ENCODE measurements at places on chromosomes 13 and 19. TPM values are rescaled to one million over a fixed set of nuclear protein-coding genes. Genes with fewer than 3 reads are reported as not detected.
A peak's percentile ranks its signal among the peaks of the same experiment; 100 is the strongest.

Gene DMKN
- not detected for total RNA-seq

Gene LILRA5
- not detected for total RNA-seq

Gene TMC4
- not detected for total RNA-seq

Gene IGFL1
- total RNA-seq = not detected

- H3K27ac ChIP-seq = no peak overlapping the region
- peaks cover 4% of the 10 kb centered on the region for H3K36me3 ChIP-seq
- no peak for DNase-seq
- H3K27me3 ChIP-seq = peaks cover 36% of the 10 kb centered on the region
Observed at GRCh38 chr13:46383383-46383782, 3.7 kb downstream of the RUBCNL start.

GRCh38 chr19:2385053-2385721, 25.1 kb downstream of the TMPRSS9 start:
- DNase-seq = peak; percentile 26
- H3K36me3 ChIP-seq = peaks cover 7% of the 10 kb centered on the region
- H3K27ac ChIP-seq = peak overlapping the region; percentile 43

GRCh38 chr19:8578642-8579265, 1.5 kb upstream of the MYO1F start:
- no peak overlapping the region for H3K27ac ChIP-seq
- no peak overlapping the region for H3K4me3 ChIP-seq

- peaks cover 13% of the 10 kb centered on the region for H3K27me3 ChIP-seq
- H3K27ac ChIP-seq = peak overlapping the region; percentile 97
- peaks cover 54% of the 10 kb centered on the region for H3K4me1 ChIP-seq
- peak; percentile 33 for DNase-seq
- H3K36me3 ChIP-seq = peaks cover 10% of the 10 kb centered on the region
- peak overlapping the region; percentile 96 for H3K4me3 ChIP-seq
Observed at GRCh38 chr13:106533943-106534638, 1.4 kb downstream of the EFNB2 start.

GRCh38 chr19:46295401-46296201, 1.2 kb upstream of the HIF3A start:
- H3K4me1 ChIP-seq = peaks cover 13% of the 10 kb centered on the region
- no peak for DNase-seq
- no peak overlapping the region for H3K27ac ChIP-seq
- no peaks in the 10 kb centered on the region for H3K36me3 ChIP-seq

GRCh38 chr19:35897706-35898451, 2.5 kb downstream of the NFKBID start:
- no peaks in the 10 kb centered on the region for H3K4me1 ChIP-seq
- H3K27ac ChIP-seq = no peak overlapping the region
- H3K27me3 ChIP-seq = peaks cover 31% of the 10 kb centered on the region
- peak overlapping the region; percentile 75 for H3K4me3 ChIP-seq

DNA sequence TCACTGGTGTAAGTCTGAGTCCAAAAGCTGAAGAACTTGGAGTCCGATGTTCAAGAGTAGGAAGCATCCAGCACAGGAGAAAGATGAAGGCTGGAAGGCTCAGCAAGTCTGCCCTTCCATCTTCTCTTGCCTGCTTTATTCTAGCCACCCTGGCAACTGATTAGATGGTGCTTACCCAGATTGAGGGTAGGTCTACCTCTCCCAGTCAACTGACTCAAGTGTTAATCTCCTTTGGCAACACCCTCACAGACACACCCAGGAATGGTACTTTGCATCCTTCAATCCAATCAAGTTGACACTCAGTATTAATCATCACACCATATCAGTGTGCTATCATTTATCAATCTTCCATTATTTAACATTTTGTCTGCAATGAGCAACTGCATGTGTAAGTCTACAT, 223.5 kb downstream of the GPC5 start:
- no peaks in the 10 kb centered on the region for H3K27me3 ChIP-seq
- H3K4me3 ChIP-seq = no peak overlapping the region
- no peak overlapping the region for H3K27ac ChIP-seq
- H3K4me1 ChIP-seq = no peaks in the 10 kb centered on the region
- no peak for DNase-seq

GRCh38 chr19:44954278-44954648, 917 bp upstream of the CLPTM1 start:
- H3K4me3 ChIP-seq = peak overlapping the region; percentile 97
- no peak for DNase-seq
- H3K27ac ChIP-seq = peak overlapping the region; percentile 100
- H3K4me1 ChIP-seq = peaks cover 41% of the 10 kb centered on the region
- peaks cover 2% of the 10 kb centered on the region for H3K27me3 ChIP-seq

GRCh38 chr19:33507021-33507956, 14.3 kb downstream of the PEPD start:
- no peaks in the 10 kb centered on the region for H3K36me3 ChIP-seq
- no peaks in the 10 kb centered on the region for H3K27me3 ChIP-seq
- peaks cover 19% of the 10 kb centered on the region for H3K4me1 ChIP-seq
- H3K27ac ChIP-seq = no peak overlapping the region
- H3K4me3 ChIP-seq = no peak overlapping the region

Data from neural crest cell (in vitro differentiated cells).